Activated T-helper 17 cell treated with anti-CD3 and anti-CD28 coated beads, Interleukin-2, amount 50 U/mL, for 72 hours (primary cell): ENCODE measurements at places on chromosomes 16 and 17.
A peak's percentile ranks its signal among the peaks of the same experiment; 100 is the strongest.

GRCh38 chr16:10876799-10877341 is at the start of gene CIITA:
Gene CIITA (plus strand): TSS chr16:10877202. CDS start chr16:10877331, 129 bp downstream.
- peaks cover 47% of the 10 kb centered on the region for H3K27me3 ChIP-seq
- peaks cover 48% of the 10 kb centered on the region for H3K4me1 ChIP-seq
- no peak within 1 kb of the TSS for H3K27ac ChIP-seq
- peak within 1 kb of the TSS; percentile 77 for H3K4me3 ChIP-seq
- peak; percentile 36 for ATAC-seq

DNA sequence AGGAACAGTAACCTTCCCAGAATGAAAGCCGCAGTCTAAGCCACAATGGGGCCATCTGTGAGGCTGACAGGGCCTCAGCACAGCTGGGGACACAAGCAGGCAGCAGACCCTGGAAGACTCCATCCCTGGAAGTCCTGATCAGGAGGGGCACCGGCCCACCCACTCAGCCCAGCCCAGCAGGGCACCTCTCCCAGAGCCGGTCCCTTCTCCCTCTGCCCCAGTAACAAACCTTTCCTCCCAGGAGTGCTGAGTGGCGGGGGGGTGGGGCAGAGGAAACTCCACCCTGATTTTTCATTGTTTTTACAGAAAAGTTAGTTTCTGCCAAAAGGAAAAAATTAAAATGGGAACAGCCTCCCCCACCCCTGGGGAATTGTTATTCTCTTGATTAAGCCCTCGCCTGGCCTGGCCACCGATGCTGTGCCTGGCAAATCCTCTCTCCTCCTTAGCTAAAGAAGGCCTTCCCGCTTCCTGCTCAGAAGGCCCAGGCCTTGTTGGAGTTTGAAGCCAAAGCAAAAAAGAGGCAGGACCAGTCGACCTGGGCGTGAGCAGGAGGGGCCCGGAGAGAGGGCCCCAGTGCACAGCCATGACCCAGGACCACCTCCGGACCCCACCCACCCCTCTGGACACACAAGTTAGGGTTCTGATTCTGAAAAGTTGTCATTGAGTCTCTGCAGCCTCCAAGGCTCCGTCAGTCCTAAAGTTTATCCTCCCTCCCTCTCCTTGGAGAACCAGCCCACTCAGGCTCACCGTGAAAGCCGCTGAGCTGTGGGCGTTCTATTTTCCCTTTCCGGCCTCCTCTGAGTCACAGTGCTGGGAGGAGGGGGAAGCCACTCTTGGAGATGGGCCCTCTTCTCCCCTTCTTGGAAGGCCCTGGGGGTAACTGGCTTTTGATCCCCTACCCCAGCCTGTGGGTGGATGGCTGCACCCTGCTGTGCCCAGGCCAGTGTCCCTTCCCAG is 128.4 kb upstream of the TNRC6C start:
- H3K36me3 ChIP-seq, result no peaks in the 10 kb centered on the region
- peaks cover 6% of the 10 kb centered on the region for H3K27me3 ChIP-seq
- H3K4me1 ChIP-seq, result peaks cover 31% of the 10 kb centered on the region
- peak; percentile 43 for ATAC-seq
- no peak overlapping the region for H3K27ac ChIP-seq

DNA sequence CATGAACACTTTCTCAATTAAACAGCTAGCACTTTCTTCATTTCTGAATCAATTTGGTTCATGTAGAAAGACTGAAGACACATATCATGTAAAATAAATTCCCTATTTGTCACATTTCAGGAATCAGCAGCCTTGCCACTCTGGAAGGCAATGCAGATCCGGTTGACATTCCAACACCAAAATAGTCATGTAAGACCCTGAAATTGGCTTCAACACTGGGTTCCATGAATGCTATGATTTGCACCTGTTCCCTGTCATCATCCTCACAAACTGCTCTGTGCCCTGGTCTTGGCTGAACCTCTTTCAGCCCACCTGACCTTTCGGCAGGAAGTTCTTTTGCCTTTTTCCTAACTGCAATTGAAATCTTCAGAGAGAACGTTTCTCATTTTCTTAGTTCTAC is 156.9 kb downstream of the CDH8 start:
- H3K36me3 ChIP-seq, result no peaks in the 10 kb centered on the region
- H3K4me1 ChIP-seq, result no peaks in the 10 kb centered on the region
- H3K27ac ChIP-seq, result no peak overlapping the region

GRCh38 chr16:85419503-85420408 is 193.4 kb upstream of the GSE1 start:
- H3K4me1 ChIP-seq, result no peaks in the 10 kb centered on the region
- H3K4me3 ChIP-seq, result no peak overlapping the region
- H3K36me3 ChIP-seq, result no peaks in the 10 kb centered on the region
- no peak overlapping the region for H3K27ac ChIP-seq
- no peak for ATAC-seq

DNA sequence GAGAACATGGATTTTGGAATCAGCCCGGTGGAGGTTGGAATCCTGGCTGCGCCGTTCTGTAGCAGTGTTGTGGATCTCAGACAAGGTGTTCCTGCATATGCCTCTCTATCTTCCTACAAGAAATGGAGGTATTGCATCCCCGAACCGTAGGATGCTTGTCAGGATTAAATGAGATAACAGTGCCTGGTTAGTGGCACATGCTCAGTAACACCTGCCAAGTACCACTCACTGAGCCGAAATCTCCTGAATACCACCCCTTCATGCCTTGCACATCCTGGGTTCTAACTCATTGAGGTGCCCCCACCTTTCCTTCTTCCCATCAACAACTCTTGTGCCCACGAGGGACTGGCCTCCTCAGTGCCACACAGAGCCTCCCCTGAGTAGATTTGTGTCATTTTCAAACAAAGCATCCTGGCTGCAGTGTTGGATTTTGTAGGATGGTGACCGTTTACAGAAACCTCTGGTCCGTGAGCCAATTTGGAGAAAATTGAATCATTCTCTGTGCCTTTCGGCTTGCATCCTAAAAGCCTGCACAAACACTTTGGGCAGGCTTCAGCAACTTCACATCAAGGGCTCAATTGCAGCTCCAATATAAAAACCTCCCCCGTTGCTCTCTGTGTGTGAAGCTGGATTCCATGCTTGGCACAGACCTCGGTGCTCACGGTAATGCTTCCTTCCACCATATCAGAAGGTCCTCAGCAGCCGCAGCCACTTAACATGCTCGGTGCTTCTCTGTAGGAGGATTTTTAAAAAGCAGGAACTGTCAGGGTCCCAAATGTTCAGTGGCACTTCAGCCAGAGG is 84.2 kb downstream of the WWOX start:
- H3K27me3 ChIP-seq, result no peaks in the 10 kb centered on the region
- H3K4me1 ChIP-seq, result no peaks in the 10 kb centered on the region
- ATAC-seq, result no peak
- H3K4me3 ChIP-seq, result no peak overlapping the region
- H3K36me3 ChIP-seq, result no peaks in the 10 kb centered on the region

- H3K27me3 ChIP-seq, result no peaks in the 10 kb centered on the region
- H3K4me3 ChIP-seq, result peak overlapping the region; percentile 90
- peaks cover 46% of the 10 kb centered on the region for H3K4me1 ChIP-seq
Observed at GRCh38 chr16:57004387-57005250, 15.3 kb downstream of the NLRC5 start.

DNA sequence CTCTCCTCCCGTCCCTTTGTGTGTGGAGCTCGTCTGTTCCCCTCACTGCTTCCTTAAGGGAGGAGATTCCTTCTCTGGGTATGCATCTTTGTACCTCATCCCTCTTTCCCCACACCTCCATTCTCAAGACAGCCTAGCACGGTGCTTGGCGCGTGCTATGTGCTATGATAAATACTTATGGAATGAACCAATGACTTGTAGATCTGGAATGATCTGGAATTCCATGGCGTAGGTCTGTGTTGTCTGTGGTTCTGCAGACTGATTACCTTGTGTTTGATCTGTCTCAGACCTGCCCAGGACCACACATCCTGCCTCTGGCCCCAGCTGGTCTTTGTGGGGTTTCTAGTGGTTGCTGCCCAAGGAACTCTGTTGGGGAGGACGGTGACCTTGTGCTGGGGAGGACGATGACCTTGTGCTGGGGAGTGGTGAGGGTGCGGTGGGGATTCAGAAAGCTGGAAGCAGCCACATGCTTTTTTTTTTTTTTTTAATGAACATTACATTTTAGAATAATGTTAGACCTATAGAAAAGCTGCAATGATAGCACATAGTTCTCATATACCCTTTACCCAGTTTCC is 33.5 kb upstream of the ETV4 start:
- H3K4me1 ChIP-seq, result peaks cover 12% of the 10 kb centered on the region
- peaks cover 12% of the 10 kb centered on the region for H3K27me3 ChIP-seq
- ATAC-seq, result no peak
- peak overlapping the region; percentile 22 for H3K4me3 ChIP-seq
- H3K36me3 ChIP-seq, result no peaks in the 10 kb centered on the region

- H3K36me3 ChIP-seq, result no peaks in the 10 kb centered on the region
- H3K4me3 ChIP-seq, result no peak overlapping the region
- H3K4me1 ChIP-seq, result no peaks in the 10 kb centered on the region
- no peak for ATAC-seq
Observed at GRCh38 chr16:61681124-61681523, 355.1 kb downstream of the CDH8 start.

DNA sequence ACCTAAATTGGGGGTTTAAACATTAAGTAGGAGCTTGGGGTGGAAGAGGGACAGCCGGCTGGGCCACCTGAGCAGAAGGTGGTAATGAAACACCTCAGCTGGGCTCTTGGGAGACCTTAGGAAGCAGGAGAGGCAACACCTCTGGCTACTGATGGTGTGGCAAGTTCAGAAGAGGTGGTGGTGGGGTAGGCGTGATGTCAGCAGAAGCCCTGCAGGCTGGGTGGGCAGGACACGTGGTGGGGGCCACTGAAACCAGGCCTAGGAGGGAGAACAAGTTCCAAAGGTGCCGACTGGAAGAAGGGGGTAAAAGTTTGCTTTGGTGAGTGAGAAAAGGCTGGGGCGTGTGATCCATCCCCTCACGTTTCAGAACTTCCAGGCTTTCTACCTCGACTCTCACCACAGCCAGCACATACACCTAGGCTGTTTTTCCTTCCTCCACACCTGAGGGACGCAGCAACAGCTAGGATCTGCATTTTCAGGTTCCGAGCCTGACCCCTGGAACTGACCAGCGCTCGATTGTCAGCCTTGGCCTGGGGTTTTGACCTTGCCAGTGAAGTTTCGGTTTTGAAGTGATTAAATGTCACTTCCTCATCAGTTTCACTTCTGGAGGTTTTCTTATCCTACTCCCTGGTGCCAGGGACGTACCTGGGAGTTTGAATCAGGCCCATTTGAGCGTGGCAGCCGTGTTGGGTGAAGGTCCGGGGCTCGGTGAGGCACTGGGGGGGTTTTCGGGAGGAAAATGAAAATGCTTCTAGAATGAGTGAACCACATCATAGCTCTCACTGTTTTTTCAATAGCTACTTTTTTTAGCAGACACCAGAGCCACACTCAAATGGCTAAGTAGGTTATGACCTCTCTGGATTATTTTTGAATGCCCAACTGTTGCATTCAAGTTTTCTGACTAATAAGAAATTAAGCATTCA is 10.0 kb downstream of the SNN start:
- H3K36me3 ChIP-seq, result peaks cover 63% of the 10 kb centered on the region
- no peaks in the 10 kb centered on the region for H3K27me3 ChIP-seq
- peak overlapping the region; percentile 7 for H3K4me3 ChIP-seq
- H3K4me1 ChIP-seq, result peaks cover 35% of the 10 kb centered on the region

DNA sequence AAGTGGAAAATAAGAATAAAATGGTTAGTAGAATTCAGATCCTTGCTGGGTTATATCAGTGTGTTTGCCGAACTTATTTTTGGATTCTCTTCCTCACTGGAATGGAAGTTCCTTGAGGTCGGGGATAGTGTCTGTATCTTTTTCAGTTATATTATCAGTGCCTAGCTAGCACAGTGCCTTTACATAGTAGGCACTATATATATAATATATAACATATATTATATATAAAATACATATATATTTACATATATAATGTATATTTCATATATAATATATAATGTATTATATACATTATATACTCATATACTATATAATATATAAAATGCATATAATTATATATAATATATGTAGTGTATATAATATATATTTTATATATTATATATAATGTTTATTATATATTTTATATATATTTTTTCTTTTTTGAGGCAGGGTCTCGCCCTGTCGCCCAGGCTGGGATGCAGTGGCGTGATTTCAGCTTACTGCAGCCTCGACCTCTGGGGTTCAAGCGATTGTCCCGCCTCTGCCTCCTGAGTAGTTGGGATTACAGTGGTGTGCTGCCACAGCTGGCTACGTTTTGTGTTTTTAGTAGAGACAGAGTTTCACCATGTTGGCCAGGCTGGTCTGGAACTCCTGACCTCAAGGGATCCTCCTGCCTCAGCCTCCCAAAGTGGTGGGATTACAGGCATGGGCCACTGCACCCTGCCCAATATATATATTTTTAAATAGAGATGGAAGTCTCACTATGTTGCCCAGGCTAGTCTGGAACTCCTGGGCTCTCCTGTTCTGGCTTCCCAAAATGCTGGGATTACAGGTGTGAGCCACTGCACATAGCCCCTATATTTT is 3.2 kb downstream of the NFATC3 start:
- peaks cover 41% of the 10 kb centered on the region for H3K4me1 ChIP-seq
- peak overlapping the region; percentile 89 for H3K4me3 ChIP-seq
- no peaks in the 10 kb centered on the region for H3K27me3 ChIP-seq
- ATAC-seq, result no peak

GRCh38 chr17:27384726-27385125 is 71.5 kb upstream of the KSR1 start:
- no peak overlapping the region for H3K4me3 ChIP-seq
- ATAC-seq, result no peak
- peaks cover 8% of the 10 kb centered on the region for H3K27me3 ChIP-seq
- H3K36me3 ChIP-seq, result no peaks in the 10 kb centered on the region
- H3K4me1 ChIP-seq, result no peaks in the 10 kb centered on the region

- H3K36me3 ChIP-seq, result peaks cover 77% of the 10 kb centered on the region
- H3K4me1 ChIP-seq, result peaks cover 3% of the 10 kb centered on the region
- ATAC-seq, result no peak
- no peak overlapping the region for H3K4me3 ChIP-seq
- no peaks in the 10 kb centered on the region for H3K27me3 ChIP-seq
- H3K27ac ChIP-seq, result peak overlapping the region; percentile 59
Observed at GRCh38 chr16:19657831-19658230, 60.2 kb downstream of the KNOP1 start.

- peak overlapping the region; percentile 58 for H3K27ac ChIP-seq
- no peaks in the 10 kb centered on the region for H3K36me3 ChIP-seq
- H3K4me1 ChIP-seq, result peaks cover 21% of the 10 kb centered on the region
- peak overlapping the region; percentile 9 for H3K4me3 ChIP-seq
- no peak for ATAC-seq
Observed at GRCh38 chr17:66414561-66415175, 112.3 kb downstream of the PRKCA start.

- no peaks in the 10 kb centered on the region for H3K4me1 ChIP-seq
- peaks cover 10% of the 10 kb centered on the region for H3K27me3 ChIP-seq
- H3K4me3 ChIP-seq, result no peak overlapping the region
- no peak overlapping the region for H3K27ac ChIP-seq
- no peaks in the 10 kb centered on the region for H3K36me3 ChIP-seq
Observed at GRCh38 chr17:13107676-13108235, 89.9 kb upstream of the ELAC2 start.

- H3K27me3 ChIP-seq, result no peaks in the 10 kb centered on the region
- peak overlapping the region; percentile 12 for H3K27ac ChIP-seq
- no peaks in the 10 kb centered on the region for H3K36me3 ChIP-seq
- H3K4me1 ChIP-seq, result peaks cover 5% of the 10 kb centered on the region
Observed at GRCh38 chr17:62688398-62689160, 61.1 kb downstream of the MRC2 start.
